ENCODE measurements at places on chromosomes 6 and 20.

GRCh38 chr6:84409911-84410310, 182.5 kb upstream of the CEP162 start:
- no peak for DNase-seq

GRCh38 chr6:16154904-16155303, 26.0 kb downstream of the MYLIP start:
- no peak for DNase-seq

- DNase-seq = no peak
These were observed 27.3 kb downstream of the NQO2 start for GRCh38 chr6:3026791-3027626.

GRCh38 chr20:54256202-54256601, 48.3 kb downstream of the PFDN4 start:
- no peak for DNase-seq

GRCh38 chr6:85405175-85405852, 44.6 kb upstream of the NT5E start:
- no peak for DNase-seq

- peak; percentile 97 for DNase-seq
These were observed 142.3 kb upstream of the TENT5A start for GRCh38 chr6:81894788-81895271.

GRCh38 chr6:47000842-47001241, 41.3 kb downstream of the ADGRF1 start:
- no peak for DNase-seq

DNA sequence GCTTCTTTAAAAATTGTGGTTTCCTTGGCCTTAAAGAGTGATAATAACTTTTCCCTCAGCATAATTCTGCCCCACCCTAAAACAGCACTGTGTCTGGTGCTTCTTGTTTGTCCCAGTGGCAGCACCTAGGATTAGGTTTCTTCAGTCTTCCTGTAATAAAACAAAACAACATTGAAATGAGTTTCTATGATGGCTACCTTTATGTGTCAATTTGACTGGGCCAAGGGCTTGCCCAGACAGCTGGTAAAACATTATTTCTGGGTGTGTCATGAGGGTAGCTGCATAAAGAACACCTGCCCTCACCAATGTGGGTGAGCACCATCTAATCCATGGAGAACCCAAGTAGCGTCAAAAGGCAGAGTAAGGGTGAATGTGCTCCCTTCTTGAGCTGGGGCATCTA, 117.8 kb downstream of the QRSL1 start:
- DNase-seq = no peak

DNA sequence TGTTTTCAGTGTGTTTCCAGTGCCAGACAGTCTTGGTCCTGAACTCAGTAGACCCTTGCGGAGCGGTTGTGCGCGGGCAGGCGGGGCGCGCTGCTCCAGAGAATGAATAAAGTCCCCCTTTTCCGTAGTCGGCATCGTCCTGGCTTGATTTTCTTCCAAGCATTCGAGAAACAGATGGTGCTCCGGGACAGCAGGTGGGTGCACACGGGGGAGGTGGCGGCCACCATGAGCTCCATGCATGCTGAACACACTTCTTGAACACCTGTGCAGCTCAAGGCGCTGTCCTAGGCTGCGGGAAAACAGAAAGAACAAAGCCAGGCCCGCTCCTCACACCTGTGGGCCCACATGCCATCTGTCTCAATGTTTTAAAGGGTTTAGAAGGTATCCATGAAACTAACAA, 125.2 kb downstream of the TAF4 start:
- DNase-seq = no peak

DNA sequence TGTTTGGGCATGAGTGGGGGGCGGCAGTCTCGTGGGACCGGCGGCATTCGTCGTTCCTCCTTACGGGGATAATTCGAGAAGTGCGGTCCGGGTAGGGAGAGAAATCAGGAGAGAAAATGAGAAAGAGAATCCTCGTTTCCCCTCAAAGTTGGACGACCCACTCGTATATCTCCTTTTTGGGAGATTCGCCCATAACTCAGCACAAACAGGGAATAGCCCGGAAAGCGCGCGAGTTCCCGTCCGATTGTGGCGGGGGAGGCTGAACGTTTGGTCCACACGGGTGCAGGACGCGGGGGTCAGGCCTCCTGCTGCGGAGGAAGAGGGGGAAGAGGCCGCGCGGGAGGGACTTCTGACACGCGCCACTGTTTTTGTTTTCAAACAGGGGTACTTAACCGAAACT, 42.4 kb downstream of the POPDC3 start:
- DNase-seq = peak; percentile 9

GRCh38 chr20:1706079-1706478, 48.5 kb upstream of the SIRPG start:
- DNase-seq = no peak

- no peak for DNase-seq
These were observed 8.8 kb downstream of the SLC26A8 start for GRCh38 chr6:36015666-36016065.

GRCh38 chr20:50723672-50724071, 7.7 kb upstream of the PARD6B start:
- no peak for DNase-seq

DNA sequence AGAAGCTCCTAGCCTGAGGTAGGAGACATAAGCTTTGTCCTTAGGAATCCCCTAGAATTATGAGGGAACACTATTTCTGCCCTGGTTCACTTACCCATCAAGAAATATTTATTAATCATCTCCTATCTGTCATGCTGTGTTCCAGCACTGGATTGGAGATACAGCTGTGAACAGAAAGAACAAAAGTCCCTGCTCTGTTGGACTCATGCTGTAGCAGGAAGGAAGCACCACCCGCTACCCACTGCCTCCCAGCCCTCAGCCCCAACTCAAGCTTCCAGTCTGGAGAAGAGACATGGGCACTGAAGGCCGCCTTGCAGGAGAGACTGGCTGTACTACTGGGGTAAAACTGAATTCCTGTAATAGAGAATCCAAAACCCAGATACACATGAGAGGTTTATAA, 78.0 kb downstream of the MDGA1 start:
- no peak for DNase-seq

- DNase-seq = no peak
These were observed 10.3 kb downstream of the NSFL1C start for GRCh38 chr20:1456300-1456699.

DNA sequence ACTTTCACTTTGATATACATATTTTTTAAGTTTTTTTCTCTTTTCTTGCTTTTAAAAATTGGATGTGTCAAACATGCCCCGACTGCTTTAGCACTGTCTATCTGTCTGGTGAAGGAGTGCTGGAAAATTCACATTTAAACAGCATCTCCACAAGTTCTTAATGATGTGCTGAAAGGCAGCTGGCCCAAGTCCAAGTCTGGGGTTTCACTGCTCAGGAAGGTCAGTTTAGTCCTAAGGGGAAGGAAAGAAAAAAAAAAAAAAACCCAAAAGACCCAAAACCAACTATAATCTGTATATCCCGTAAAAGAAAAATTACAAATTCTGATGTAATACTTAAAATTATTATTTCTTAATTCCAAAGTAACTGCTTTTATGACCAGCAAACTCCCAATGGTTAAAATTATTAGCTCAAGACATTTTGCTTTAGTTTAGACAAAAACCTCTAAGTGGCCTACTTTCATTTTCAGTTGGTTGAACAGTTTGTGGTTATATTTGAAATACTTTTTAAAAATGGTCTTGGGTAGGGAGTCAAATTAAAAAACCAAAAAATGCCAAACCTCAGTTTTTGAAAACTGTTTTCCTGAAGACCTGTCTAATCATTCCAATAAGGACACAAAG, 79.5 kb upstream of the PREP start:
- no peak for DNase-seq

DNA sequence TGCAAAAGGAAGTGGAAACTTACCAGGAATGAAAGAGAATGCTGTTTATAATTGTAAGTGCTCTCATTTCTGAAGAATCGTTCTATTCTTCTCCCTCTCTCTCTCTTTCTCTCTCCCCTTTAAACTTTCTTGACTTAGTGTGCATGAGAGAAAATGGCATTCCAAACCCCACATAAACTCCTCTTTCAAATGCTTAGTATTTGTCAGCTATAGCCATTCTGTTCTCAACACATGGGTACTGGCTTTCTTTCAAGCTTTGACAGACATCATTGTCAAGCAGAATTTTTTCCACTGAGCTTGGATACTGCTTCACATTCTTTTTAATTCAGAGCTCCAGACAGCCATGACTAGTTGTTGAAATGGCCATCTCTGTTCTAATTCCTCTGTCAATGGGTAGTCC, 51.1 kb upstream of the PREP start:
- peak; percentile 50 for DNase-seq

GRCh38 chr6:119071576-119071975, 6.9 kb downstream of the FAM184A start:
- DNase-seq = no peak

DNA sequence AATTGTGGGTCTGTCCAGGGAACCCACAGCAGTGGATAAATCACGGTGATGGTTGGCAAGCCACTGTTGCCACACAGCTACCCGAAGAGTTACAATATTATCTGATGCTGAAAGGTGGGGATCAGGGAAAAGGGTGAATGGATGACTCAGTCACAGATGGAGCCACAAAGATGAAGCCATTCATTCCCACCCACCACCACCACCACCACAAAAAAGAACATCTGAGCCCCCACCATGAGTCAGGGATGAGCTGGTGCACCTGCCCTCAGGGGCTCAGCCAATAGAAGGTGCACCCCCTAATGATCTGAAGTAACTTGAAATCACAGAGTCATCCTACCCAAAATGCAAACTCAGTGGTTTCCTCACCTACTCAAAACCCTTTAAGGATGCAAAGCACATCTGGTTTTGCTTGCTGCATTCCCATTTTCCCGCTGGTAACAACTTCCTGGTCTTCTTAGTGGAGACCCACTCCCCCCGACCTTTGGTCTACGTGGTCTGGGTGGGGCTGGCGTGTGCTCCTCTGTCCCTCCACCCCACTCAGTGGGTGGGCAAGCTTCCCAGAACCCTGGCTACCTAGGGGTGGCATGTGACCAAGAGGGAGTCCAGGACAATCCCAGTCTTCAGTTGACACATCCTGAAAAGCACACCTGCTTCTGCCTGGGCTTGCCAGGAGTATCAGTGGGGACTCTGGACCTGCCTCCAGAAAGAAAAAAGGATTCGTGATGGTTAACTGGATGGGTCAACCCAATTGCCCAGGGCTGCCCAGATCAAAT, 125.5 kb downstream of the ANKRD60 start:
- DNase-seq = peak; percentile 7

- DNase-seq = peak; percentile 90
These were observed at the start of gene ZFP64 for GRCh38 chr20:52191132-52191915. Gene ZFP64 (minus strand): TSS chr20:52191779. CDS start chr20:52191636, 143 bp downstream.

DNA sequence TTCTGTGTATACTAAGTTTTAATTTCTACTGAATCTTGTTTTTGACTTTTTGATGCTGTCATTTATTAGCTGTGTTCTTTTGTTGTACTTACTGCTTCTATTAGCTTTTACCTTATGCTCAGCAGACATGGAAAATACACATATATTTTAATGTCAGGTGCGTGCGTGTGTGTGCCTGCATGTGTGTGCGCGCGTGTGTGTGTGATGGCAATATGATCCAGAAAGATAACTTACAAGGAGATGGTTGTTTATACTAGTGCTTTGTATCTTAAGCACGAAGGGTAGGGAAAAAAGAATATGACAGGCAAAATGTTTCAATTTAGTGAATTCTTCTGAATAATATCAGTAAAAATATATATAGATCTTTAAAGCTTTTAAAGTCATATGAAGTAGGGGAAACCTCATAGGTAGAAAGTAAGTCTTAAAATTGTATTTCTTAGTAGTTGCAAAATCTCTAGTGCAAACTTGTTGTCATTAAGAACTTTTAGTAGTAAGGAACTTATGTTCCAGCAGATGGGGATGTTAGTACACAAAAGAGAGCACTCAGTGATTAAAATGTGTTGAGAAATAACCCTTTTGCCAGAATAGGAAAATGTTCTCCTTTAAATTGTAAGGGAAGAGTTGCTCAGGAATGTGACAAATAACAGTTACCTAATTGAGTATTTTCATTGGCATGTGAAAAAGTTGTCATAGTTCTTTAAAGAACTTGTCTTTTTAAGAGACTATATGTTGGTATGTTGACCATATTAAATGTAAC, 13.2 kb downstream of the QKI start:
- no peak for DNase-seq

GRCh38 chr6:2938632-2939083, 32.7 kb downstream of the SERPINB6 start:
- no peak for DNase-seq

DNA sequence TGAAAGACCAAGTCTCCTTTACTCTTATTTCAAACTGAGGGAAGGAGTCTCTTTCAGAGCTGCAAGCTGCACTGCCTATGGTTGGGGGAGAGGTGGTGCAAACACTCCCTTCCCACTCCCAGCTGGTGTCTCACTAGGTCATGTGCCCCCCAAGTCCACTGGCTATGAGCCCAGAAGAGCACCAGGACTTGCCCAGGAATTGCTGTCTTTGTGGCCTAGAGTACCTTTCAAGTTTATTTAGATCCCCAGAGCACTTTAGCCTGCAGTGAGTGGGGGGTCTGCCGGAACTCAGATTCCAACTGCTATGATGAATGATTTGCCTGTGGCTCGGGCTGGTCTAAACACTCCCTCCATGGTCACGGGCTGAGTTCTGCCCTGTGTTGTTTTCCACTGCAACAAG, 192.6 kb upstream of the CITED2 start:
- no peak for DNase-seq

GRCh38 chr6:56759521-56759920, 116.8 kb upstream of the DST start:
- DNase-seq = no peak

DNA sequence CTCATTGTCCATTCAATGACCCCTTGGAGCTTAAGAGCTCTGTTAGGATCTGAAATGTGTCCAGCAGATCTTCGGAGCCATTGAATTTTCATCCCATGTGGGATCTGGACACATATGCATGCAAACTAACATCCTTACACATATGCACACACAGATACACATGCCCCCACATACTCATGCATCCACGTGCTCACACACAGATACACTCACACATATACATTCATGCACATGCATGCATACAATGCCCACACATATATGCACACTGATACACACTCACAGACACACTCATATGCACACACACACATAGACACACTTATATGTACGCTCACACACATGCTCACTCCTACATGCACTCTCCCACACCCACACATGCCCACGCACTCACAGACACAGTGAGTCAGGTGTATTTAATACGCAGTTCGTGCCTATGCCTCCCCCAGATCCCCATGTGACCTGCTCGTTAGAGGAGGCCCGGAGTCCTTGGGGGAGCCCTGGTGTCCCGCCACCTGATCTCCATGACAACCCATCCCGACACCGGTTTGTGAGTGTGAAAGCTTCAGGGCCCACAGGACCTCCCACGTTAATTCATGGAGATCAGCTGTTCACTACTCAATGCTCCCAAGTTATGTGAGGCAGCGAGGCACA, 121.9 kb upstream of the SULF2 start:
- peak; percentile 42 for DNase-seq

DNA sequence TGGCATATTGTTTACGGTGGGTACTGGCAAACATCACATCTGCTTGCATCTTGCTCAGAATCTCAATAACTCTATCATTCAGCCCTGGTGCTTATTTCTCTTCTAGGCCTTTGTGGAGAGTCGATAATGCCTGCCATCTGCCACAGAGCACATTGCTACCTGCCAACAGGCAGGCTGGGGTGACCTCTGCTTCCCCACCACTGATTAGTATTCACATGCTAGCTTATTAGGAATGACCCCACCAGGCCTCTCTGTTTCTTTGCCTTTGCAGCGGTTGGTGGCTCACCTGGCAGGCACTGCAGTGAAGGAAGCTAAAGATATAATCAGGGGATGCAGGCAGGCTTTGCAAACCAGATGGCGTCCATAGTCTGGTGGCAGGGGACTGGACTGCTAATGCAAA, 154.5 kb downstream of the MMS22L start:
- DNase-seq = no peak

Measured in putamen (tissue), 1 donor.